ENCODE measurements at places on chromosomes 2 and 18.

- DNase-seq = no peak
Observed at GRCh38 chr18:21404426-21404825, 162.4 kb downstream of the GREB1L start.

DNA sequence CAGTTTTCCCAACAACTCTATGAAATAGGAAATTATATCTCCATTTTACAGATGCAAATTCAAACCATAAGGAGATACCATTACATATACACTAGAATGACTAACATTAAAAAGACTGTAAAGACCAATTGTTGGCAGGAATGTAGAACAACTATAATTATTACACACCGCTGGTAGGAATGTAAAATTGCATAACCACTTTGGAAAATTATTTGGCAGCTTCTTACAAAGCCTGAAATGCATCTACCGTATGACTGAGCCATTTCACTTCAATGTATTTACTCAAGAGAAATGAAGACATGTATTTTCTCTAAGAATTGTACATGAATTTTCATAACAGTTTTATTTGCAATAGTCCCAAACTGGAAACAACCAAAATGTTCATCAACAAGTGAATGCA is 189.1 kb upstream of the BCL2L11 start:
- no peak for DNase-seq

DNA sequence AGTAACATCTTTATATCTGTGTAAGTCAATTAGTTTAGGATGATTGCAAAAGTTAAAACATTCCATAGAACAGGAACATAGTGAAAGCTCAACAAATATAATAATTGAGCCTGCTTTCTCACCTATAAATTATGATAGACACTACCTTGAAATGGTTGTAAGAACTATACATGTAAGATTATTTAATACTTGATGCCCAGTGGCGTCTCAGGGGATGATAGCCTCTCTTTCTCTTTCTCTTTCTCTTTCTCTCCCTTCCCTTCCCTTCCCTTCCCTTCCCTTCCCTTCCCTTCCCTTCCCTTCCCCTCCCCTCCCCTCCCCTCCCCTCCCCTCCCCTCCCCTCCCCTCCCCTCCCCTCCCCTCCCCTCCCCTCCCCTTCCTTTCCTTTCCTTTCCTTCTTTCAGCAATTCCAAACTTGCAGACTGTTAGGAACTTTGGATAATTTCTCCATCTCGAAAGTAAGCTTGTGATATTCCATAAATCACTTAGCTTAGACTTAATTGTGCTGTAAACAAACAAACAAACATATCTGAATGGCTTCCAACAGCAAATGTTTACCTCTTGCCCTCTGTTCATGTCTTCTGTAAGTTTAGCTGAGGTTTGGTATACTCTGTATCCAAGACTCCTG is 1102.7 kb downstream of the TSN start:
- DNase-seq = no peak

DNA sequence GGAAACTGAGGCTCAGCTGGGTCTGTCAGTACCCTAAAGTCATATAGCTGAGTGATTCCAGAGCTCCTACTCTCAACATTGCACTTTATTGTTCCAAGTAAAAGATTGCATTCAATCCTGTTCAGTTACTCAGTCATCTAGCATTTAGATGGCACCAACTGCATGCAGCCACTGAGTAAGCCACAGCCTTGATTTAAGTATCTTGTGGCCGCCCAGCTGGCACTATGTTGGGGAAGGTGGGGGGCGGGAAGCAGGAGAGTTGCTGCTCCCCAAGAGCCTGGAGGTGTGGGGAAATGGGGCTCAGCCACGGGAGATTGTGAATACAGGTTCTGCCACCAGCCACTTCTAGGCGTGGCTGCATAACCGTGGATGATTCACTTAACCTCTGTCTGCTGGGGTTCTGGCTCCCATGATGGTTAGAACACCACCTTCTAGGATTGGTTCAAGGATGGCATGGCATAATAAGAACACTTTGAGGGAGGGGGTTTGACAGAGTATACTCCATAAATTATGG is 17.1 kb downstream of the ZFP36L2 start:
- DNase-seq = no peak

DNA sequence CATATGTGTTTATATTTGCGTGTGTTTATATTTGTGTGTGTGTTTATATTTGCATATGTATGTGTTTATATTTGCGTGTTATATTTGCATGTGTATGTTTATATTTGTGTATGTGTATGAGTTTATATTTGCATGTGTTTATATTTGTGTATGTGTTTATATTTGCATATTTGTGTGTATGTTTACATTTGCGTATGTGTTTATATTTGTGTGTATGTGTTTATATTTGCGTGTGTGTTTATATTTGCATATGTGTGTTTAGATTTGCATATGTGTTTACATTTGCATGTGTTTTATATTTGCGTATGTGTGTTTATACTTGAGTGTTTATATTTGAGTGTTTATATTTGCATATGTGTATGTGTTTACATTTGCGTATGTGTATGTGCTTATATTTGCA is 115.7 kb upstream of the CTDP1 start:
- no peak for DNase-seq

GRCh38 chr2:152497481-152498052 is 162.6 kb downstream of the FMNL2 start:
- no peak for DNase-seq

- DNase-seq = no peak
Observed at GRCh38 chr2:157052685-157053224, 204.8 kb upstream of the GALNT5 start.

GRCh38 chr2:28617502-28618184 is 121.8 kb downstream of the PLB1 start:
- no peak for DNase-seq

- DNase-seq = no peak
Observed at GRCh38 chr2:50614056-50614455, 417.9 kb downstream of the NRXN1 start.

GRCh38 chr18:32298171-32298667 is 108.4 kb downstream of the MEP1B start:
- DNase-seq = no peak

DNA sequence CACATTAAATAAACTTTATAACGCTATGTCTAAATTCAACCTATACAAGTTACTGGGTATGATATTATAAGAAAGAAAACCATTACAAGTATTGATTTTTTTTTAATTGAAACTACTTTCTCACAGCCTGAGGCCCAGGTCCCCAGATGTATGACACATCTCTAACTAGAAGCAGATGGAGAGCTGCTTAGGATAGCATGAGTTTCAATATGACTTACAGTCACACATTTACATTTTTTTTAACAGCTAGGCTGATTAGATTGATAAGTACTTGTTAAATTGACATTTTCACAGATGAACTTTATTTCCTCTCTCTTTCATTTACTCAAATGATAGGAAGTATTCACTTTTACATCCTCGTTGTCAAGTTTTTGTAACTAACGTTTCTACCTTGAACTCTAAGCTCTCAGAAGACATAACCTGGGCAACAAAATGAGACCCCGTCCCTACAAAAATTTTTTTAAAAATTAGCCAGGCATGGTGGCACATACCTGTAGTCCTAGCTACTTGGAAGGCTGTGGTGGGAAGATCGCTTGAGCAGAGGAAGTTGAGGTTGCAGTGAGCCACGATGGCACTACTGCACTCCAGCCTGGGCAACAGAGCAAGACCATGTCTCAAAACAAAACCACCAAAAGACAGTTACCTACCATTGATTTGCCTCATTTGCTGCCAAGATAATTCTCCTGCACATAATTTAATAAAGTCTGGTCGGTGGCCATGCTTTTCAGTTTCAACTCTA is 52.4 kb downstream of the STK39 start:
- no peak for DNase-seq

- DNase-seq = no peak
Observed at GRCh38 chr2:181231151-181231550, 226.0 kb upstream of the ITGA4 start.

DNA sequence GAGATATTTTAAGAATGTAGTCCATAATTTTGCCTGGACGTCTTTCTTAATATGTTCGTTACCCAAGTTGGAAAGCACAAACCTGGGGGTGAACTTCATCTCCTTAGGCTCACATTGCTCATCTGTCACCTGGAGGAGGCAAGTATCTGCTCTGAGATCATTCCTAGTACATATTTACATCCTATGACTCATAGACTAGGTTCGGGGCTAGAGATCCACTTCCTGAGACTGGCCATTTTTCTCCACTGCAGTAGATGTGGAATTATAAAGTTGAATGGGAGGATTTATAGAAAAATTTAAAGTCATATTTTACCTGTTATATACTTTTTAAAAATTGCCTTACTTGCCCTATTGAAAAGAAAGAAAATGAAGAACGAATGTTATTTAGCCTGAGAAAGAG is 77.5 kb upstream of the PROKR1 start:
- DNase-seq = no peak

GRCh38 chr2:129802290-129802689 is 177.2 kb upstream of the RAB6C start:
- no peak for DNase-seq

- no peak for DNase-seq
Observed at GRCh38 chr18:73961804-73962203, 185.8 kb downstream of the FBXO15 start.

- no peak for DNase-seq
Observed at GRCh38 chr2:9665898-9666297, 35.1 kb upstream of the YWHAQ start.

GRCh38 chr2:173684896-173685459 is 280.2 kb downstream of the SP3 start:
- no peak for DNase-seq

DNA sequence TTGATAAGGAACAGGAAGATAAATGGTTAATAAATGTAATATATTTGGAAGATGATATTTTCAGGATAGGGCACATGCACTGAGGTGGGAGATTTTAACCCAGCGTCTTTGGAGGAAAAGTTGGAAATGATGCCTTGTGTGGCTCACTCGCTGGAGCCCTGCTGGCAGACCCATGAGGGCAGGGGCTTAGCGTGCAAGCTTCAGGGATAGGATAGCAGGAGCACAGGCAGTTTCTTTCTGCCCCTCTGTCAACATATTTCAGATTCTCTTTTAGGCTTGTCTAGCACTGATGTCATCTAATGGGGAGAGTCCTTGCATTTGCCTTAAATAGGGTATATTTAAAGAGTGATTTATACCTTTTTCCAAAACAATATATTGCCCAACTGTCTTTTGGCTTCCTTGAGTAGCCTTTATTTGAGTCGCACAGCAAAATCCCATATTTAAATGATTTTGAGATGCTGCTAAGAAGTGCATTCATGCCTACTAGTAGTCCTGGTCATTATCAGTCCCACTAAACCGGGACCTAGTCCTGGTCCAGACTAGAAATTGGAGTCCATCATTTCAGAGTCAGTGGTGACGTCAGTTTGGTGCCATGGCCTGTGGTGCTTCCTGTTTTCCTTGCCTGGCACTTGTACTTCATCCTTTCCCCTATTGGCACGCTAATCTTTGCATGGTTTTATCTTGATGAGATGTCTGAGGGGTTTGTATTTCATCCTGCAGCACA is 45.8 kb downstream of the SH3RF3 start:
- no peak for DNase-seq

- no peak for DNase-seq
Observed at GRCh38 chr18:71729611-71730010, 814.5 kb downstream of the CBLN2 start.

GRCh38 chr2:235106874-235107639 is 155.2 kb downstream of the SH3BP4 start:
- no peak for DNase-seq

GRCh38 chr2:25241452-25241851 is 73.1 kb upstream of the POMC start:
- no peak for DNase-seq

- DNase-seq = no peak
Observed at GRCh38 chr2:136207665-136208064, 89.7 kb upstream of the CXCR4 start.

GRCh38 chr2:71798266-71799012 is 345.1 kb downstream of the DYSF start:
- DNase-seq = no peak

- DNase-seq = no peak
Observed at GRCh38 chr2:36376992-36377738, 21.6 kb downstream of the CRIM1 start.

GRCh38 chr18:45493830-45494229 is 121.4 kb upstream of the SLC14A2 start:
- no peak for DNase-seq

DNA sequence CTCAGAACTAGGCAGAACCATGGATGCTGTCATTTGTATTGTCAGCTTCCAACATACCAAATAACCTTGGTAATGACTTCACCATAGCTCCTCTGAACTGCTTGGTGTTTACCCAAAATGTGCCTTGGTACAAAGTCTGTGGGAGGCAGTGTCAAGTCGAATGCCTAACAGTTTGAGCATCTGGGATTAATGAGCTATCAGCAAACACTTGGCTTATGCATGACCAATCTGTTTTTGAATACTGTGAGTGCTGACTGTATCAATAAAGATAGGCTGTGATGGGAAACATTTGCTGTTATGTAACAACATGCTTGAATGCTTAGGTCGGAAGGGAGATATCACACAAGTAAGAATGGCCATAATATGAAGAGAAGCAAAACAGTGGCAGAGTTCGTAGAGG is 455.4 kb downstream of the CMPK2 start:
- no peak for DNase-seq

DNA sequence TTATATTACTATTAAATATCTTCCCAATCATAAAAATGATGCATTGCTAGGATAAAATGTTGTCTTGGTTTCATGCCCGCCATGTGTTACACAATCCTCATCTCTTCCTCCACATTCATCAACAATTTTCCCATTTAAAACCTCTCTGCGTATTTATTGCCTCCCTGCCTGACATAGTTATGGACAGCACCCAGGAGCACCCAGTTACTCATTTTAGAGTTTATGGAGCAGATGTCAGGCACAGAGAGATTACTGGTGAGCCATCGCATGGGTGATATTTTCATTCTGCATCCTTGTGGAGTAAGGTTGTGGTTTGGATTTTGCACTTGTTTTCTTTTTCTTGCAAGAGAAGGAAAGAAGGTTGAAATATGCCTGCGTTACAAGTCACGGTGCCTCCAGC is 116.7 kb upstream of the NPAS2 start:
- DNase-seq = no peak

DNA sequence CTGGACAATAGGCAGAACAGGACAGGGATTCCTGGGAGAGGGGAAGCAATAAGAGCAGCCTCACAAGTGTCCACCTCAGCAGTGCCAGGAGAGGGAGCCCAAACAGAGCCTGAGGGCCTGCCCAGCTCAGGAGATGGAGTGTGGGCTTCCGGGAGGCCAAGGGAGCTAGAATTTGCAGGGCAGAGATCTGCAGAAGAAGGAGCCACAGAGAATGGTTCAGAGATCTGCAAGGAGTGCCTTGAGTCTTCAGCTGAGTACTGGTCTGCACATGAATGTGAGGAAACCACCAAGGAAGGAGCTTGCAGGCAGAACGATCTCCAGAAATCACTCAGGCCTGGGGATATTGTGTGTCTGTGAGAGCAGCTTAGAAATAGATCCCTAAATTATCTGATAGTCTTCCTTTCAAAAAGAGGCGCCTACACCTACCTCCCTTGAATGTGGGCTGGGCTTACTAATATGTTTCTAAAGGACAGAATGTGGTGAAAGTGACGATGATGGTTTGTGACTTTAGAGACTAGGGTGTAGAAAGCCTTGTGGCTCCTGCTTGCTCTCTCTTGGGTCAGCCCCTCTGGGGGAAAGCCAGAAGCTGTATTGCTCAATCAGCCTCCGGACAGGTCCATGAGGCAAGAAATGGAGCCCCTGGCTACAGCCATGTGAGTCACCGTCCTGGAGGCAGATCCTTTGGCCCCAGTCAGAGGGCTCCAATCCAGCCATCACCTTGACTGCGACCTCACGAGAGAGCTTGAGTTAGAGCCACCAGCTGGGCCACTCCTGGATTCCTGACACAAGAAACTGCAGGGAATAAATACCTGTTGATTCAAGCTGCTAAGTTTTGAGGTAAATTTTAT is 7.6 kb upstream of the LPIN1 start:
- DNase-seq = no peak

All from effector memory CD4-positive, alpha-beta T cell (primary cell).